ENCODE measurements at places on chromosomes 11 and 22.

DNA sequence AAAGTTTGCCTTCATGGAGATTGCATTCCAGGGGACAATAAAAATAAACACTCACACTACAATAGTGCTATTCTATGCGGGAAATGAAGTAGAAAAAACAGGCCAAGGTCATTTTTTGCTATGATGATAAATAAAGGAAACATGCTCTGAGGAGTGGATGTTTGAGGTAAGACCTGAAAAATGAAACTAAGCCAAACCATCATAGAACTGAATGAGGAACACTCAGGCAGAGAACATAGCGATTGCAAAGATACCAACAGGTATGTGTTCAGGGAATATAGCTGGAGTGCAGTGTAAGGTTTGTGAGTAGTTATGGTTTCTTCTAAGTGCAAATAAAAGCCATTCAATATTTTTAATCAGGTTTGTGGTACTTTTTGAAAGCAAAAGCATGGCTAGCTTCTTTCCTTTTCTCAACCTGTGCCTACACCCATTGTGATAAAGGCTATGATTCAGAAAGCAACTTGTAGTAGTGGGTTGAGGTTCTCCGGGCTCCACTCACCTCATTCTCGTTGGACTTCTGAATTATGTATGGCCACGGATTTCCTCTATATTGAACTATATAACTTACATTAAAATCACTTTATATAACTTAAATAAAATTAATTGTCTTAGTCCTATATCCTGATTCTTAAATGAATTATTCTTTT lies 278.2 kb upstream of the CHORDC1 start:
- no peak for DNase-seq

- no peak for DNase-seq
Measured at GRCh38 chr11:120025606-120026335, 112.1 kb downstream of the TRIM29 start.

DNA sequence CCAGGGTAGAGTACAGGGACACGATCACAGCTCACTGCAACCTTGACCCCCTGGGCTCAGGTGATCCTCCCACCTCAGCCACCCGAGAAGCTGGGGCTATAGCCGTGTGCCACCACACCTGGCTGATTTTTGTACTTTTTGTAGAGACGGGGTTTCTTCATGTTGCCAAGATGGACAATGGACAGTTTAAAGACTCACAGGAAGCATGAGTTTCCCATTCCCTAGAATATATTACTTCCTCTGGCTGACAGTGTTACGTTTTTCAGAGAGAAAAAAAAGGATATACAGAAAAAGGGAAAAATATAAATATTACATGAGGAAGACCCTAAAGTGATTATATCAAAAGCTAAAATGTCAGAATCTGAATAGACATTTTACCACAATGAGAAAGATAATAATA lies 72.3 kb downstream of the RSF1 start:
- DNase-seq: no peak

GRCh38 chr11:24233041-24233440 lies 263.8 kb upstream of the LUZP2 start:
- DNase-seq: no peak

DNA sequence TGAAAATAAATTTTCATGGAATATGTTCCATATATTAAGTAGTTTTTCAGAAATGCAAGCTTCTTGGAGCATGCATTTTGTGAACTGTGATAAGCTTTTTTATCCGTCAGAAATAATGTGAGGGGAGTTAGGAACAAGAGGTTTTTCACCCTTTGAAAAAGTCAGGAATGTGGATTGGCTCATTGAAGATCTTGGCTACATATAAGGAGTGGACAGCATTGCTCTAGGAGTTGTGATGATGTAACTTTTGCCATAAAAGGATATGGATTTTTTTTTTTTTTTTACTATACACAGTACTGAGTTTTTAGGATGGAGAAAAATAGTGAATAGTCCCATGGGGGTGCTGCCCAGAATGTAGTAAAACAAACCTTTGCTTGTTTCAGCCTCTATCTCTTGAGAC lies 180.2 kb downstream of the NAV2 start:
- DNase-seq: no peak

DNA sequence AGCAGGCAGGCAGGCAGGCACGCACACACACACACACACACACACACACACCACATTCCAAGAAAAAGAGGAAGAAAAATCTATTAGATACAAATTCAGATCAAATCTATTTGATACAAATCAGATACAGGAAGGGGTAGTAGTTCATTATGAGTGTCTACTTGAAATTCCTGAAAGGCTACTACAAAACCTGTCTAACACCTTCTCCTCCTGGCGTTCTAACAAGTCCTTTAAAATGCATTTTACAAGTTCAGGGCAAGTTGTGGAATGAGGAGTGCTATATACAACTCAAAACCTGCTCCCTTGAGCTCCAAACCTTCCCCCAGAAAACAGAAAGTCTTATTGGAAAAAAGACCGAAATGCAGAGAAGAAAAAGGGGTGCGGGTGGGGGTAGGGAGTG lies 476 bp downstream of the ARHGAP32 start:
- no peak for DNase-seq

GRCh38 chr11:71381781-71382505 lies 66.2 kb downstream of the DHCR7 start:
- no peak for DNase-seq

DNA sequence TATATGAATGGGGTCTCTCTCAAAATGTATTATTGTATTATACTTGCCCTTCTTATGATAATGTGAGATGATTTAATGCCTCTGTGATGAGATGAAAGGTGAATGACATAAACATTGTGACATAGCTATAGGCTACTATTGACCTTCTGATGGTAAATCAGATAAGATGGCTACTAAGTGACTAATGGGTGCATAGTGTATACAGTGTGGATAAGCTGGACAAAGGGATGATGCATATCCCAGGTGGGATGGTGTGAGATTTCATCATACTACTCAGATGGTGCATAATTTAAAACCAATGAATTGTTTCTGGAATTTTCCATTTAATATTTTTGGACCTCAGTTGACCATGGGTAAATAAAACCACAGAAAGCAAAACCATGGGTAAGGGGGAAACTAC lies 243.5 kb downstream of the SBF2 start:
- no peak for DNase-seq

GRCh38 chr11:514606-515005 lies 7.6 kb upstream of the RNH1 start:
- DNase-seq: no peak

- DNase-seq: no peak
Measured at GRCh38 chr11:70471254-70471653, 72.9 kb downstream of the CTTN start.

DNA sequence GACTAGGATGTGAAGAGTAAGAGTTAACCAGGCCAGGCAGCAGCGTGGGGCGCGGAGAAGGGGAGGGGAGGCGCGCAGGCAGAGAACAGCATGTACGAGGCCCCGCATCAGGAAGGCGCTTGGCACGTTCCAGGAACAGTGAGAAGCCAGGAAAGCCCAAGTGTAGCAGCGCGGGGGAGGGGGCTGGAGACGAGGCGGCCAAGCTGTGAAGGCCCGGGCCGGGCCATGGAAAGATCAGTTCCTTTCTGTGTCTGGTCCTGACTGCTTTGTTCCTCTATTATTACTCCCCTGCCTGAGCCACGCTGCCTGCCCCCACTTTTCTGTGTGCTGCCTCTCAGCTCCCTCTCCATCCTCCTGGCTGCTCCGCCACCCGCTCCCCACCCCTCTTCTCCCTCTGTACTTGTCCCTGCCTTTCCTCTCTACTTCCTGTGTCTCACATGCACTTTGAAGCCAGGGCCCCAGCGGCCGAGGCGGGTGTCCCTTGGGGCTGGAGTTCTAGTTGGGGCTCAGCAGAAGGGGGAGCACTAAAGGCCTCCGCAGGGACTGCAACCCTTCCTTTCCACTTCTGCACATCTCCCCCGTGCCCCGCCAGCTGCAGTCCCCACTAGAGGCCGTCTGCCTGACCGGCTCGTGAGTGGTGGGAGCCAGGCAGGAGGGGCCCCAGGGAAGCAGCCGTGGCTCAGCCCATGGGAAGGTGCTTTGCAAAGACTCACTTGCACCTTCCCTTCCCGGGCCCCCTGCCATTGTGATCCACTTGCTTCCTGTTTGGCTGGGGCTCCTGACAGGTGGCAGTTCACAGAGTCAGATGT lies 63.7 kb downstream of the PRDM11 start:
- no peak for DNase-seq

- no peak for DNase-seq
Measured at GRCh38 chr11:132559331-132560036, 972.8 kb downstream of the OPCML start.

DNA sequence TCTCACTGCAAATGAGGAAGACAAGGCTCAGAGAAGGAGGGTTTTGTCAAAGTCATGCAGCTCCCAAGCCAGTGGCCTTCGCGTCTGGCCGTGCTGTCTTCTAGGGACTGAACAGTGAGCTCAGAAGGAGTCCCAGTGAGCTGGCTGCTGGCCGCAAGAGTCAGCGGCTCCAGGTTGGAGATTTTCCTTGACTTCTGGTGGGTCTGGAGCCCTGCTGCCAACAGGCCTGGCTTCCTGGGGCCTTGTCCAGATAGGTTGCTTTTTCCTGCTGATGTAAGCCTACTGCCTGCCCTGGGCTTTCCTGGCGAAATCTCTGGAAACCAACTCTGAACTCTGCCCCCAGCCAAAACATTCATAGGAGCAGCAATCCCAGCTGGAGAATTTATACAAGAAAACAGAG lies 272.7 kb upstream of the CADM1 start:
- no peak for DNase-seq

- DNase-seq: no peak
Measured at GRCh38 chr22:17811119-17811518, 36.9 kb upstream of the BID start.

DNA sequence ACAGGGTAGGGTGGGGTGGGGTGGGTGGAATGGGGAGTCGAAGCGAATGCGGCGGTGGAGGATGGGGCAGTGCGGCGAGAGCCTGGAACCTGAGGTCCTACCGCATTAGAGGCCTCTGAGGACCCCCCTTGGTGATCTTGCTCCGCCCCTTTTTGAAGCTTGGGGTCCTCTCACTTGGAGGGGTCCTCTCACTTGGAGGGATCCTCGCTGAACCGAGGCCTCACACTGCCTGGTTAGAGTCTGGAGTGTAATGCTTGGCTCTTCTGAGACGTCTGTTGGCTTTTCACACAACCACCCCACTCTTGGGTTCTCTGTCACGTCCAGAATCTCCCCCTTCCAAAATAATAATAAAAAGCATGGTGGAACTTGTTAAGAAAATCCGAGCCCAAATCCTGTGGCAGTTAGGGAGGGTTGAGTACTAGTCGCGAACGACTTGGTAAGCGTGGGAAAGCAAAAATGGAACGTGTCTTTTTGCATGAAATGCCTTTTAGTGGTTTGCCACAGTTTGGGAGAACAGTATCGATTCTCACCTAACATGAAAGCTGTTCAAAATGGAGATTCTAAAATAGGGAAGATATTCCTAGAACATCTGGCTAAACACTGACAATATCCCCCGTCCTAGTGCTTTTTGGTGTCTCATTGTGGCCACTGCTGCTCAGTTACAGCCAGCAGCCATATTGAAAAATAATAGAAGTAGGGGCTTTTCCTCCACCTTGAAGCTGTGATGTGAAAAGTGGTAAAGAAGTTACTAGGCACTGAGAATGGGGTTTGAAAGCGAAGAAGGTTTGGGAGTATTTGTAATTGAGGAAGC lies 822 bp downstream of the RBX1 start:
- no peak for DNase-seq

DNA sequence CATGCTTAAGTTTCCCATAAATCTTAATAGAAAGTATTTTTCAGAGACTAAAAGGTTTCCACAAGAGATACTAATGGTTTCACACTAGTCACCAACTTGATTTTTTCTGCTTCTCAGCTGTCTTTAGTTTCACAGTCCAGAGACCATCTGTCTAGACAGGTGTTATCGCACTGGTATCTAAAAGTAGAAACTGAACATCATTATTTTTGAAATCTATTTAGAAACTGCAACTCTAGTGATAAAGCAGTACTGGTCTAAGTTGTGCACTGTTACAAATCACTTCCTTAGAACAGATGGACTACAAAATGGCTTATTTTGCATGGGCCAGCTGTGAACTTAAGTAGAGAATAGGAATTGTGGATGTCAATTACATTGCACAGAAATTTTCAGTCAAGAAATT lies 78.0 kb downstream of the CNTN5 start:
- no peak for DNase-seq

- no peak for DNase-seq
Measured at GRCh38 chr11:109970516-109971183, 122.5 kb upstream of the ZC3H12C start.

GRCh38 chr22:17772249-17772957 lies 1.9 kb downstream of the BID start:
- DNase-seq: no peak

DNA sequence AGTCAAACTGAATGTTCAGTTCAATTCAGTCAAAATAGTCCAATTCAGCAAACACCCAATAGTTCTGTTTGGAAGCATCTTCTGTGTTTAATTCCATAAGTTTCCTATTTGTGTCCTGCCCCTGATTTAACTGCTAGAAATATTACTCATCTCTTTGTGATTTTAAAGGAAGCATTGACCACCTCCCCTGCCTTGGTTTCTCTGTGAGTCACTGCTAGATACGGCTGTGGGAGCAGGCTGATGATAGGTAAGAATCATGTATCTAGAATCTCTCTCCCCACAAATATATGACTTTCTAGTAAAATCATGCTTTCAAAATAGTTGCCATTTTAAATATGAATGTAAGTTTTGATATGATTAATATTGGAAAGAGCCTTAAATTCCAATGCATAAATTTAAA lies 888.5 kb downstream of the NTM start:
- DNase-seq: no peak

- DNase-seq: peak; percentile 59
Measured at GRCh38 chr22:46107089-46107664, 43.1 kb upstream of the PPARA start.

- DNase-seq: no peak
Measured at GRCh38 chr11:67111261-67111660, 7.8 kb upstream of the KDM2A start.

DNA sequence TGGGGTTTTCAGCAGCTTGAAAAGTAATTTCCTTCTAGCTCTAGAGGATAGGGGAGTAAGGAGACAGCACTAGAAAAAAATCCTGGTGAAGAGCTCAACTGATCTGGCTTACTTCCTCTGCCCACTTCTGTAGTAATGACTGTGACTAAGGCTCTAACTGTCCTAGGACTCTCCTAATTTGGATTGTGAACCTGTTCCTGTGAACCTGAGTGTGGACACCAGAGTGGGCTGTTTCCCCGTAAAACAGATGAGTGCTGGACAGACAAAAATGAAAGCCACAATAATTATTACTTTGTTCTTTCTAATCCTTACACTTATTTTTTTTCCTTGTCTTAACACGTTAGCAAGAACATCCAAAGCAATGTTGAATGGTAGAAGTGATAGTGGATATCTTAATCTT lies 154.1 kb downstream of the AASDHPPT start:
- no peak for DNase-seq

GRCh38 chr11:87859636-87860035 lies 315.6 kb downstream of the RAB38 start:
- no peak for DNase-seq
